Foreskin keratinocyte (primary cell): ENCODE measurements at places on chromosomes 2 and 18.

DNA sequence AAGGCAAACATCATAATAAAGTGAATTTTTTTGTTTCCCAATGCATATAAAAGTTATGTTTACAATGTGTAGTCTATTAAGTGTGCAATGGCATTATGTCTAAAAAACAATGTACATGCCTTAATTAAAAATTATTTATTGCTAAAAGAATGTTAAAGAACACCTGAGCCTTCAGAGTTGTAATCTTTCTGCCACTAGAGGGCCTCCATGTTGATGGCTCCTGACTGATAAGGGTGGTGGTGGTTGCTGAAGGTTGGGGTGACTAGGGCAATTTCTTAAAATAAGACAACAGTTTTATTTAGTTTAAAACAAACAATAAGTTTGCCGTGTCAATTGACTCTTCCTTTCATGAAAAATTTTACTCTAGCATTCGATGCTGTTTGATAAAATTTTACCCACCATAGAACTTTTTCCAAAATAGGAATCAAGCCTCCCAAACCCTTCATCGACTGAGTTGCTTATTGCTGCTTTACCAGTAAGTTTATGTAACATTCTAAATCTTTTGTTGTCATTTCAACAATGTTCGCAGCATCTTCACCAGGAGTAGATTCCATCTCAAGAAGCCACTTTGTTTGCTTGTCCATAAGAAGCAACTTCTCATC, 32.3 kb downstream of the MAP3K2 start:
- peak; percentile 20 for DNase-seq

DNA sequence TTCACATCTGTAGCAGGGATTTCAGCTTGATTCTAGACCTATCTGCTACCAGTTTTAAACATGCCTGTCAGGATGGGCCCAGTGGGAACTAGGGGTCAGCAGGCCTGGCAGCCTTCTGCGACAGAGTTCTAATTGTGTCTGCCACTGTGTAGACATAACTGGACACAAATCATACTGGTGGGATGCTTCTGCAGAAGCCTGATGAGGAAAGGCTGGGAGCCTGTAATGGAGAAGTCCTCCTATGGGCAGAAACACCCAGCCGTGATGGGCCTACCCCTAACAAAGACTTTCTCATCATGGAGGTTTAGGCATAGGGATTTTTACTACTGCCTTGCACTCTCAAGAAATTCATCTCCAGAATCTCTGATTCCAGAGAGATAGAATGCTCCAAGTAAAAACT, 166.9 kb downstream of the PDE11A start:
- DNase-seq, result no peak

GRCh38 chr2:21754164-21754788, 630.5 kb downstream of the TDRD15 start:
- DNase-seq, result no peak

DNA sequence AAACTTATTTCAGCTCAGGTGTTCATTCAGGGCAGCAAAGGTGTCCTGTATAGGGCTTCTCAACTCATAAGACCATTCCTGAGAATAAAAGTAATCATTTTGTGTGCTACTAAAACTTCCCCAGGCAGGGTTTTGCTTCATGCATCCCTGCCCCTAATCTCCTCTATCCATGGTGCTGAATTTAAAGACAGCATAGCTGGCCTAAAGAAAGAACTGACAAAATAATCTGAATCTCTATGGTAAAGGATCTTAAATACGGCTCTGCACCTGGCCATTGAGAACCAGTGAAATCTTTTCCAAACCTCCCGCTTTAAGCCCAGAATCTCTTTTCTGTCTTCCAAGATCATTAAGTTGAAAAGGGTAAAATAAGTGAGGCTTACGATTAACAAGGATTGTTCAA, 292.1 kb upstream of the KLHL29 start:
- peak; percentile 6 for DNase-seq

DNA sequence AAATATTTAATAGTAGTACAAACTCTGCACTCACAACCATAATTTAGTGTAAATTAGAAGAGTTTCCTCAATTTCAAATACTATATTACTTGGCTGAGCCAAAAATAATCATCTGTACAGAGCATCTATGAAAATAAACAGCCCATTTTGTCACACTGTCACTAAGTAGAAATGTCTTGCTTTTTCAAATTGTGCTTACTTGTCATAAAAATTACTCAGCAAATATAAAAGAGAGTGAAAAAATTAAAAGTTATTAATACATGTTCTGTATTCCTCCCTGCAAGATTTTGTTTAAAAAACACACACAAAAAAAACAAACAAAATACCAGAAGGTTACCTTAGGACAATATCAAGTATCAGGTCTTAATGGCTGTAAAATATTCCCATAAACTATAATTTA, 155.7 kb downstream of the DLGAP1 start:
- no peak for DNase-seq

- no peak for DNase-seq
These were observed 41.3 kb downstream of the TTC39C start for GRCh38 chr18:24055878-24056277.

DNA sequence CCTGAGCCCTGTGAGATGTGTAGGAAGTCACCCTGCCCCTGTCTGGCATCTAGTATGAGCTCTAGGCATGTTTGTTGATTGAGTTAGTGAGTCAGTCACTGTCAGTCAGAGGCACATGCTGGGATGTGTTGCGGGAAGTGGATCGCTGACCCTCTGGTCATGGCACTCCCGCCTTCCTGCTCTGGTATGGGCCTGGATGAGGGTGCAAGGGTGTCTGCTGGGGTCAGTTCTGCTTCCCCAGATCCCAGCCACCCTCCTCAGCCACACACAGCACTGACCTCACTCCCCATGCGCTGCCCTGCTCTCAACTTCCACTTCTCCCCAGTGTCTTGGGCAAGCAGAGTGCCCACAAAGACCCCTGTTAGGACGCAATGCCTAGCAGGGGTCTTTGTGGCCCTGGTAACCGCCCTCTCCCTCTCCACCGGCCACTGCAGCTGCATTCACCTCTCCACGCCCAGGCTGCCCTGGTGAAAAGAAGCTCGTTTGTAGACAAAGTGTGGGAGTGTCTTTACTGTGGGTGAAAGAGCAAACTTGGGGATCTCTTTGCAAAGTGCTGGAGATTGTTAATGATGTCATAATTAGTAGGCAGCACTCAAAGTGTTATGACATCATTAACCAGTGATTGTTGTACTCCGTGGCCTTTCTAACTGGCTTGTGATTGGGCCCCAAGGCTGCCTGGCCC, 252.1 kb downstream of the LDLRAD4 start:
- DNase-seq, result no peak

DNA sequence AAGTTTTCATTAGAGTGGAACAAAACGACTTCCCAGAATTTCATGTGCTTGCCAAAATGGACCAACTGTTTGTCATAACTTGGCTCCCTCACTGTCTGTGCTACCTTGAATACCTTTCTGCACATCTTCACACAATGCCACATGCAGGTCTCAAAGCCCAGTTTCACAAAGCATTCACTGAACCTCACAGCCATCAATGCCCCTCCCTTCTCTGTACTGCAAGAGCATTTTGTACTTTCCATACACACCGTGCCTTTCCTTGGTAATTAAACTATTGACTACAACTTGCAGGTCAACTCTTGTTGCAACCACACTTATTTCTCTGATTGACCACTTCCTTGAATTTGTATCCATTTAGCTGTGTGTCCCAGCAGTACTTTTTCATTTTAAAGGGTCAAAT, 50.5 kb downstream of the PAX3 start:
- no peak for DNase-seq

GRCh38 chr2:165173215-165173614, 30.6 kb downstream of the SCN3A start:
- peak; percentile 6 for DNase-seq

DNA sequence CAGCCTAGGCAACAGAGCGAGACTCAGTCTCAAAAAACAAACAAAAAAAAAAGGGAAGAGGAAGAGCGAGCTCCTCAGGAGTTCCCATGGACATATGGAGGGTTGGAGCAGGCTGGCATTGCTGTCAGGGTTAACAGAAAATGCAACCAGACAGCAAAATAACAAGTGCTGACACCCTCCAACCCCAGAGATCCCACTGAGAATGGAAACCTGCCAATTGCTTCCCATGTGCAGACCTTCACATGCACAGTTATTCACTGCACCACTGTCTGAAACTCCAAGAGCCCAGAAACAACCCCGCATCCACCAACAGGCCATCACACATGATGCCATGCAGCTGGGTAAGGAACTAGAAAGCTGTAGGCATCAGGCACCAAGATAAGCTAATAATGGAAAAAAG, 43.5 kb downstream of the TFCP2L1 start:
- DNase-seq, result no peak

- DNase-seq, result peak; percentile 29
These were observed 73.5 kb downstream of the MGAT5 start for GRCh38 chr2:134327367-134327766.

DNA sequence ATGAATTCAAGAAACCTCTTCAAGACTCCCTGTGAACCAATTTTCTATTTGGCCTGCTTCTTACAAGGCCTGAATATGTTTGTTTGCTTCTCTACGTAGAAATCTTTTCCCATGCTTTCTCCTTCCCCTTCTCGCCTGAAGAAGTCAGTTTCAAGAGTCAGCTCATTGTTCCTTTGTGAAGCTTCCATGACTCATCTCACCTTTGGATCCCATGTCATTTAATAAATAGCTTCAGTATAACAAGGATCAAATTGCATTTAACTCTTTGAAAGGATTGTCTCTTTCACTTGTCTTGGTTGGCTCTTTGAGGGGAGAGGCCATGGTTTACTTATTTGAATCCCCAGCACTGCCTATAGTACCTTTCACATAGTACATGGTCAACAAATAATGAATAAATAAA, 28.4 kb downstream of the CPS1 start:
- peak; percentile 40 for DNase-seq

- DNase-seq, result no peak
These were observed 126.1 kb downstream of the SRBD1 start for GRCh38 chr2:45484965-45485364.

GRCh38 chr18:49020129-49020528, 69.4 kb upstream of the SMAD7 start:
- no peak for DNase-seq

DNA sequence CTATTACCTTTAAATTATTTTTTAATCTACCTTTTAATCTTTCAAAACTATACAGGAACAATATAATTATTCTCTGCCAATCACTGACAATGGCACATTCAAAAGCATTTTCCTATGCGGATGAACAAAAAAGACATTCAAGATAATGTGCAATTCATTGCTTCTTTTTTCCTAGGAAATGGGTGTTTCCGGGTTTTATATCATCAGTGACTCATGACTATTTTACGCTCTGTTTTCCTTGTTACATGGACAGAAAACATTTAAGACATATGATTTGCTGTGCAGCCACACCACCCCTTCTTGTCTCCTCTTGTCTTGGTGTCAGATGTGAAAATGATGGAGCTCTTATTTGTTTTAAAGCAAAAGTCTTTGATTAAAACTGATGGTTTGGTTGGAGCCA, 184.7 kb upstream of the LINC00305 start:
- no peak for DNase-seq

GRCh38 chr2:231167745-231168459, 30.5 kb upstream of the ARMC9 start:
- DNase-seq, result no peak
